ENCODE measurements at places on chromosomes 13 and 19. TPM values are rescaled to one million over a fixed set of nuclear protein-coding genes. Genes with fewer than 3 reads are reported as not detected.

DNA sequence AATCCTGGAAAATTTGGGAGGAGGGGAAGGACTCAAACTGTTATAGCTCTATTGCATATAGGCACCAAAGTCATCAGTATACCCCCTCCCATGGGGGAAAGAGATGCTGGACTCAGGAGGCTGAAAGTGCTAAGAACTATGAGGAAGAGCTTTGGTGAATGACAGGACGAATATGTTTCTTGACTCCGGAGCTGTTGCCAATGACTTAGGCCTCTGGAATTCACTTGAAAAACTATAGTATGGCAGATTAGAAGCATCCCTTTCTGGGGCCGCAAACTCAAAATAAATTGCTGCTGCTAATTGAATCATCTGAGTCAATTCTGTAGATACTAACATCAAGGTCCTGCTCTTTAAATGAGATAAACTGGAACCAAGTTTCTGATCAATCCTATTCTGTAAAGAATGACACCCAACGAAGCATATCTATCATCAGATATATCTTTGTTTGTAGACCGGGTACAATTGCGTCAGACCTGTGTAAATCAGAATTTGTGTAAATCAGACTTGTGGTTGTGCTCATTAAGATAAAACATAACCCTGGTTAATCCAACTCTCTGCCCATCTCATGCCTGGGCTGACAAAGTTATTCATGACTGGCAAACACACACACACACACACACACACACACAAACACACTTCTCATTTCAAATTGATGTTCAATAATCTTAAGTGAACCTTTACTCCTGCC, 1793.8 kb upstream of the PCDH20 start:
- no peaks in the 10 kb centered on the region for H3K27me3 ChIP-seq
- no peak for DNase-seq
- no peaks in the 10 kb centered on the region for H3K4me1 ChIP-seq

DNA sequence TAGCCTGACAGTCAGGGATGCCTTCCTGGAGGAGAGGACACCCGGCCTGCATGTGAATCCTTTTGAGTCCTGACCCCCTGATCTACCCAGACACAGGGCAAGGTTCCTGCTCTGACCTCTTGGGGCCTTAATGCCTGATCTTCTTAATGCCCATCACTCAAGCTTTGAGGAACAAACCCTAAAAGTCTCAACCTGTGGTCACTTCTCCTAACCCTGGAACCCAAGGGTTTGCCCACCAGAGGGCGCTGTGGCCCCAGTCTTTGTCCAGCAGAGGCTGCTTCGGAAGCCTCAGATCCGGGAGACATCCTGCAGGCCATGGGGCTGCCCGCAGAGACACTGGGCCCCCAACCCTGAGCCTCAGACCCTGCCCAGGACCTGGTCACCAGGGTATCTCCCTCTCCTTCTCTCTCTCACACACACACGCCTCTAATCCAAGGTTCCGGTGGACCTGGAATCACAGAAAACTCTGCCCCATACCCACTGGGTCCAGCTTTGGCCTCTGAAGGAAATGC, 9.8 kb upstream of the DPF1 start:
- no peaks in the 10 kb centered on the region for H3K36me3 ChIP-seq
- peak; percentile 86 for DNase-seq
- no peak overlapping the region for H3K4me3 ChIP-seq
- H3K27ac ChIP-seq = no peak overlapping the region

GRCh38 chr19:40502647-40503319, 36.0 kb downstream of the SPTBN4 start:
- no peaks in the 10 kb centered on the region for H3K27me3 ChIP-seq
- no peaks in the 10 kb centered on the region for H3K36me3 ChIP-seq
- no peak for DNase-seq
- H3K27ac ChIP-seq = no peak overlapping the region
- H3K4me1 ChIP-seq = no peaks in the 10 kb centered on the region
- no peak overlapping the region for H3K4me3 ChIP-seq

- H3K27me3 ChIP-seq = no peaks in the 10 kb centered on the region
- no peak overlapping the region for H3K27ac ChIP-seq
- H3K36me3 ChIP-seq = no peaks in the 10 kb centered on the region
- no peak overlapping the region for H3K4me3 ChIP-seq
- H3K4me1 ChIP-seq = no peaks in the 10 kb centered on the region
These were observed 159.8 kb downstream of the CYSLTR2 start for GRCh38 chr13:48813518-48813917.

Gene ELOF1
- 35.2 TPM for total RNA-seq
